ENCODE measurements at places on chromosomes 6 and 20. TPM values are rescaled to one million over a fixed set of nuclear protein-coding genes. Genes with fewer than 3 reads are reported as not detected.

The TSPYL4 gene
- total RNA-seq = 2.8 TPM

The HRH3 gene
- not detected for total RNA-seq

The SIRPD gene
- total RNA-seq = not detected

DNA sequence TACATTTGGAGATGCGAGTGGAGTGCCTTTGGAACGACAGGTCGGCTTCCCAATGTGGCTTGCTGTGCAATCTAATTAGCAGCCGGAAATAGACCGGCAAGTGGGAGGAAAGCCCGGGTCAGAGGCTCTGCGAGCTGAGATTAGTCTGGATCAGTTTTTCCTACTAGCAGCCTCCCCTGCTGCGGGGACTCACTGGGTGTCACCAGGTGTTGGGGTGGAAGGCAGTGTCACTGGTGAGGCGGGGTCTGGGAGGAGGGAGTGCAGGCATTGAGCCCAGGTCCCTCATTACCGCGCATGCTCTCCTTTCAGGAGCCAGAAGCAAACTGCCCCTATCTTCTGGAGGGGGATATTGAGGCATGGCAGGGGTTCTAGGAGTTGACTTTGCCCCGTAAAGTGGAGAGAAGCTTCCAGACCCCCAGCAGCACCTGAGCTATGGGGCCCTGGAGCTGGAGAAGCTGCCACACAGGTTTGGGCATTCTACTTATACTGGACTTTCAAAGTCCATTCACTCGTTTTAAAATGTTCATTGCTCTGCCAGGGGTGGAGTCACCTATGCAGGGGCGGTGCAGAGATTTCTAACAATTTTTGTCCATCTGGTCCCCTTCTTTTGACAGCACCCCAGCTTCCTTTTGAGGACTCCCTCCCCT, 11.0 kb downstream of the SULF2 start:
- H3K4me3 ChIP-seq = peak overlapping the region; percentile 7
- no peaks in the 10 kb centered on the region for H3K27me3 ChIP-seq
- DNase-seq = no peak
- no peaks in the 10 kb centered on the region for H3K4me1 ChIP-seq

GRCh38 chr6:141956046-141956761, 176.5 kb upstream of the GJE1 start:
- no peak overlapping the region for H3K27ac ChIP-seq
- H3K4me3 ChIP-seq = no peak overlapping the region
- no peaks in the 10 kb centered on the region for H3K4me1 ChIP-seq
- H3K27me3 ChIP-seq = no peaks in the 10 kb centered on the region

All from esophagus squamous epithelium (tissue), 5 donors.